Activated T-helper 1 cell treated with anti-CD3 and anti-CD28 coated beads, Interleukin-12 subunit alpha, Interleukin-12 subunit beta, Interleukin-2, Interleukin-4 antibody, amounts not matched to agents 30 ng/mL and 10 ng/mL and 1 ng/mL, durations not matched to agents 14 hours and 24 hours and 36 hours (primary cell): ENCODE measurements at places on chromosomes 6 and 20. TPM values are rescaled to one million over a fixed set of nuclear protein-coding genes. Genes with fewer than 3 reads are reported as not detected.

- peaks cover 17% of the 10 kb centered on the region for H3K27me3 ChIP-seq
- DNase-seq: no peak
Measured at GRCh38 chr6:148727104-148727503, 19.7 kb upstream of the UST start.

- no peaks in the 10 kb centered on the region for H3K36me3 ChIP-seq
- no peak overlapping the region for H3K4me3 ChIP-seq
- no peak for DNase-seq
- H3K4me1 ChIP-seq: no peaks in the 10 kb centered on the region
- H3K27me3 ChIP-seq: no peaks in the 10 kb centered on the region
- no peak overlapping the region for H3K27ac ChIP-seq
Measured at GRCh38 chr20:41293269-41294037, 24.1 kb downstream of the ZHX3 start.

- peaks cover 2% of the 10 kb centered on the region for H3K36me3 ChIP-seq
- peaks cover 7% of the 10 kb centered on the region for H3K27me3 ChIP-seq
- H3K4me3 ChIP-seq: no peak overlapping the region
- peaks cover 4% of the 10 kb centered on the region for H3K4me1 ChIP-seq
- DNase-seq: no peak
- no peak overlapping the region for H3K27ac ChIP-seq
Measured at GRCh38 chr6:360764-361373, 30.7 kb upstream of the IRF4 start.

DNA sequence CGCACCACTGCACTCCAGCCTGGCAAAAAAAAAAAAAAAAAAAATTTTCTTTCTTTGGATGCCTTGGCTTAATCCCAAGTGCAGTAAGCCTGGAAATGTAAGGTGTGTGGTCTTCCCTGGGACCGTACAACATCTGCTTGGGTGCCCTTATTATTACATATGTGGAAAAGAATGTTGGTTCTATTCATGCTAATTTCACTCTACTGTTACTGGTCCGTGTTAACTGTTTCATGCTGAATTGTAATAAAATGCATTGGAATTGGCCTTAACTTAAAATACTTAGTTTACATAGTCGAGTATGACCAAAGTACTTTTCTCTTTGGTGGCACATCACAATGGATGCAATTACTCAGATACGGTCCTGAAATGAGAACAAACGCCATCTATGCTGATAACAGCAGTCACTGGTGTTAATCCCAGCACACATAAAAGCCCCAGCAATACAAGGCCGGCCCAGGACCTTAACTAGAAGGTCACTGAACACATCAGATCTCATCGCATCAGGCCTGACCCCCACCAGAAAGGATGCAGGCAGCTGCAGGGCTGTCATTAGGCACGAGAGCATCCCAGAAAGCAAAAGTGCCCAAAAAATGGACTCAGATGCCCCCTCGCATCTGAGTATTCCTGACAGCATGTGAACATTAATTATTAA lies 1.2 kb downstream of the SERPINB6 start:
- peak overlapping the region; percentile 85 for H3K4me3 ChIP-seq
- H3K36me3 ChIP-seq: peaks cover 9% of the 10 kb centered on the region
- H3K27ac ChIP-seq: peak overlapping the region; percentile 58
- no peak for DNase-seq

GRCh38 chr20:51193066-51193772 lies 170.3 kb upstream of the KCNG1 start:
- H3K36me3 ChIP-seq: no peaks in the 10 kb centered on the region
- no peak overlapping the region for H3K27ac ChIP-seq
- H3K4me1 ChIP-seq: no peaks in the 10 kb centered on the region
- no peak overlapping the region for H3K4me3 ChIP-seq
- H3K27me3 ChIP-seq: peaks cover 6% of the 10 kb centered on the region
- DNase-seq: no peak

DNA sequence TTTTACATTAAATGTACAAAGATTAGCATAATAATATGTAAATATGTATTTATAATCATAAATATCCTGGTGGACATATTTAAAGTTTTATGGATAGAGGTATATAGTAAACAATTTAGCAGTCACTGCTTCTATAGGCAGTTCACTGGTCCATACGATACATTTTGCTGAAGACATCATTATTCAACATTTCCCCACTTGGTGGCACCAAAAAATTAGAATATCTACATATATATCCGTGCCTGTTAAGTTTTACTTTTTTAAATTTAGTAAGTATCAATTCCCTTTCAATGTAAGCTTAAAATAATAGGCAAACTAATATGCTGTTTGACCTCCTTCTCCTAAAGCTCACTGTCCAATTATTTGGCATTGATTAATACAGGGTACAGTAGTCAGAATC lies 64.2 kb downstream of the LMBRD1 start:
- H3K4me3 ChIP-seq: no peak overlapping the region
- no peak for DNase-seq
- no peaks in the 10 kb centered on the region for H3K36me3 ChIP-seq
- H3K27me3 ChIP-seq: no peaks in the 10 kb centered on the region
- no peak overlapping the region for H3K27ac ChIP-seq

GRCh38 chr6:146545581-146545980 lies 1.9 kb downstream of the RAB32 start:
- peaks cover 26% of the 10 kb centered on the region for H3K27me3 ChIP-seq
- H3K27ac ChIP-seq: no peak overlapping the region
- no peaks in the 10 kb centered on the region for H3K36me3 ChIP-seq
- H3K4me3 ChIP-seq: no peak overlapping the region
- no peak for DNase-seq

DNA sequence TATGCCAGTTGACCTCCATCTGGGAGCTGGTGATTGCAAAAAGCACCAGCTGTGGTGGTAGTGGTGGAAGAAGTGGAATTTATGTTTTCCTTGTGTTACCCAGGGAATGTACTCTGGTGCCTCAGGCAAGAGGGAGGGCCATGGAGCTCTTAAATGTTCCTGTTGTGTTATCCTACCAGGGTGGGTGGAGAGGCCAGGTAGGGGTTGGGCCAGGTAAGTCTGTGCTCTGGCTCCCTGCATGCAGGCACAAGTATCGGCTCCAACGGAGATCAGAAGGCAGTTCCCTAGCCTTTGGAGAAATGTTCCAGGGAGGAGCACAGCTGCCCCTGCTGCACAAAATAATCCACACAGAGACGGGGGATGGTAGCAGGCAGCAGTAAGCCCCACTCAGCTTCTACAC lies 419.3 kb upstream of the EYS start:
- H3K27ac ChIP-seq: no peak overlapping the region
- H3K27me3 ChIP-seq: no peaks in the 10 kb centered on the region
- DNase-seq: no peak
- no peaks in the 10 kb centered on the region for H3K4me1 ChIP-seq

- no peaks in the 10 kb centered on the region for H3K36me3 ChIP-seq
- DNase-seq: no peak
- H3K4me3 ChIP-seq: no peak overlapping the region
Measured at GRCh38 chr20:13349235-13349604, 128.1 kb downstream of the ISM1 start.

DNA sequence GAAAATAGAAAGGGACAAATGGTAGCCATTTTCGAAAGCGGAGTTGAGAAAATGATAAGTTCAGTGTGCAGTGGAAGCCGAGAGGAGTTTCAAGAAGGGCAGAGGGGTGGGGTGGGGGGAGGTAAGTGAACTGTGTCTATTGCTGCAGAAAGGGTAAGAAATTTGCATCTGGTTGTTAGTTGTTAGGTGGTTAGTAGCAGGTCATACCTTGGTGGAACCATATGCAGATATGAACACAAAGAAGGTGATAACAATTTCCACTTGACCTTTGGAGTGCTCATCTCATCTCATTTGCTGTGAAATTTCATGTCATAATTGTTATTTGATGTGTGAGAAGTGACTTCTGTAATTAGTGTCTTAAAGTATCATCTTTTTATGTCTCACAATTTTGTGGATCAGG lies 288.2 kb downstream of the QKI start:
- H3K36me3 ChIP-seq: no peaks in the 10 kb centered on the region
- DNase-seq: no peak
- H3K4me1 ChIP-seq: no peaks in the 10 kb centered on the region
- peaks cover 5% of the 10 kb centered on the region for H3K27me3 ChIP-seq
- H3K4me3 ChIP-seq: no peak overlapping the region
- H3K27ac ChIP-seq: no peak overlapping the region

GRCh38 chr20:50571466-50571865 lies 61.3 kb downstream of the PTPN1 start:
- no peak overlapping the region for H3K27ac ChIP-seq
- H3K4me1 ChIP-seq: peaks cover 73% of the 10 kb centered on the region
- no peak overlapping the region for H3K4me3 ChIP-seq
- DNase-seq: no peak
- no peaks in the 10 kb centered on the region for H3K27me3 ChIP-seq
- H3K36me3 ChIP-seq: peaks cover 70% of the 10 kb centered on the region

- no peaks in the 10 kb centered on the region for H3K4me1 ChIP-seq
- DNase-seq: no peak
- no peak overlapping the region for H3K4me3 ChIP-seq
- no peaks in the 10 kb centered on the region for H3K36me3 ChIP-seq
- no peaks in the 10 kb centered on the region for H3K27me3 ChIP-seq
Measured at GRCh38 chr20:6993511-6993910, 226.0 kb downstream of the BMP2 start.

GRCh38 chr6:121593011-121593641 lies 157.7 kb downstream of the GJA1 start:
- H3K4me3 ChIP-seq: no peak overlapping the region
- no peak overlapping the region for H3K27ac ChIP-seq
- no peaks in the 10 kb centered on the region for H3K27me3 ChIP-seq
- no peaks in the 10 kb centered on the region for H3K4me1 ChIP-seq

- no peak for DNase-seq
- peaks cover 2% of the 10 kb centered on the region for H3K36me3 ChIP-seq
- peak overlapping the region; percentile 74 for H3K27ac ChIP-seq
- no peaks in the 10 kb centered on the region for H3K27me3 ChIP-seq
- H3K4me3 ChIP-seq: peak overlapping the region; percentile 72
Measured at GRCh38 chr6:149046164-149046821, 271.2 kb upstream of the TAB2 start.

- DNase-seq: no peak
- H3K27me3 ChIP-seq: peaks cover 79% of the 10 kb centered on the region
- peaks cover 9% of the 10 kb centered on the region for H3K4me1 ChIP-seq
- peak overlapping the region; percentile 34 for H3K27ac ChIP-seq
Measured at GRCh38 chr20:25082498-25082873, 545 bp upstream of the VSX1 start.

GRCh38 chr20:14853079-14853478 lies 515.7 kb upstream of the FLRT3 start:
- DNase-seq: no peak
- no peaks in the 10 kb centered on the region for H3K36me3 ChIP-seq
- H3K27me3 ChIP-seq: no peaks in the 10 kb centered on the region
- H3K4me1 ChIP-seq: no peaks in the 10 kb centered on the region

DNA sequence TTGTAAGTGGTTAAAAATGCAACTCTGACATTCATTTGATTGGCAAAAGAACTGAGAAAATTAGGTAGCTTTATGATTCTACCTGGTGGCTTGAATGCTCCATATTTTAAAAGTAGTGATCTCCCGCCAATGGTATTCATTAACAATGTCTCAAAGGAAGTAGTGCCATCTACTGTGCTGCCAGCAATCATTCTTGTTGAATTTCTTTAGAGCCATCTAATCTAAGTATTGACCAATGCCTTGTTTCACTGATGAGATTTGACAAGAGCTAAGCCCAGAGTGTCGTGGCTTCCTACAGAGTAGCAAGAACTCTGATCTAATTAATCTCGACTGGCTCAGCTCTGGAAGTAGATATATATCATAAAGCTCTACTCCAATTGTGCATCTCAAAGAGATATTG lies 696.7 kb downstream of the C6orf118 start:
- no peaks in the 10 kb centered on the region for H3K27me3 ChIP-seq
- H3K27ac ChIP-seq: no peak overlapping the region
- DNase-seq: no peak
- no peaks in the 10 kb centered on the region for H3K4me1 ChIP-seq

DNA sequence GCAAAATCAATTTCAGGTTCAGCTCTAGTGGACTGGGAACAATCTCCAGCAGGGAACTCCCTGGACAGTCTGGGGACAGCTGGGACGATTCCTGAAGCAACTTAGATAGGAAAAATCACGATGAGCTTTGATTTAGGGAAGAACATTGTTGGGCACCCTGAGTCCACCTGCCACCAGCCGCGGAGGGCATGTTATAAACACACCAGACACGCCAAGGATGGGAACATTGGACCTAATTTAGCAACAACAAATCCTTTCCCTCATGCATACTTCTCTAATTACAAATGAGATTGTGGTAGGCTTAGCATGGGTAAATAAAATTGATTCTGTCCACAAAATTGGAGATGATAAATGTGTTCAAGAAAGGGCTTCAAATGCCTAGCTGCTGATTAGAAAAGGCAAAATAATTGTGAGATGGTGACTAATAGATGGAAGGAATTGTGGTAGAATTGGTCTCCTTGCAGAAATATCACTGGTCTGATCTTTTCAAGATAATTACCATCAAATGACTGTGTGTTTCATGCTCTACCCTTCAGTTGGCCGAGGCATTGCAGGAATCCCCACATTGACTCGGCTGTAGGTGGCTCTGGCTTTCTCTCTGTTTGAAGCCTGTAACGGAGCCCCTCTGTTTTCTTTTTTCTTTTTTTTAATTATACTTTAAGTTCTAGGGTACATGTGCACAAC lies 6.1 kb upstream of the NANP start:
- no peak overlapping the region for H3K4me3 ChIP-seq
- H3K36me3 ChIP-seq: peaks cover 9% of the 10 kb centered on the region
- peaks cover under 1% of the 10 kb centered on the region for H3K27me3 ChIP-seq
- peaks cover 13% of the 10 kb centered on the region for H3K4me1 ChIP-seq
- no peak for DNase-seq

- no peak for DNase-seq
- no peaks in the 10 kb centered on the region for H3K27me3 ChIP-seq
- H3K4me1 ChIP-seq: peaks cover 61% of the 10 kb centered on the region
- H3K4me3 ChIP-seq: peak overlapping the region; percentile 97
Measured at GRCh38 chr6:16764188-16764950, 3.1 kb upstream of the ATXN1 start.

- no peak for DNase-seq
- H3K36me3 ChIP-seq: no peaks in the 10 kb centered on the region
- H3K27me3 ChIP-seq: no peaks in the 10 kb centered on the region
- H3K4me1 ChIP-seq: no peaks in the 10 kb centered on the region
- no peak overlapping the region for H3K4me3 ChIP-seq
Measured at GRCh38 chr6:129033581-129033980, 150.6 kb downstream of the LAMA2 start.

The SEMG1 gene
- not detected in 2 replicates for total RNA-seq

The TEAD3 gene
- total RNA-seq: 1.5 and 2.0 TPM in 2 replicates

The GNMT gene
- 0.54 and 0.60 TPM in 2 replicates for total RNA-seq

The NCOA7 gene
- total RNA-seq: 56.1 and 59.3 TPM in 2 replicates

The OTOR gene
- total RNA-seq: not detected in 2 replicates

The CYP39A1 gene
- total RNA-seq: not detected in 2 replicates

The BTBD9 gene
- 14.5 and 16.4 TPM in 2 replicates for total RNA-seq

The RBPJL gene
- total RNA-seq: 0.18 TPM in 1 of 2 replicates, not detected in the other

The TBX18 gene
- total RNA-seq: not detected in 2 replicates

The FNDC11 gene
- total RNA-seq: 0.15 and 0.26 TPM in 2 replicates

The PNLDC1 gene
- 0.56 and 0.78 TPM in 2 replicates for total RNA-seq

The KHDC1L gene
- total RNA-seq: not detected in 2 replicates

The SLC4A11 gene
- 3.2 and 3.3 TPM in 2 replicates for total RNA-seq

The CASS4 gene
- 6.7 and 7.8 TPM in 2 replicates for total RNA-seq

The RCAN2 gene
- total RNA-seq: 0.44 and 0.59 TPM in 2 replicates

The CCN5 gene
- not detected in 2 replicates for total RNA-seq

The PPP1R16B gene
- 139 and 143 TPM in 2 replicates for total RNA-seq

The PTCRA gene
- not detected in 2 replicates for total RNA-seq

The SAMD10 gene
- 29.4 and 34.9 TPM in 2 replicates for total RNA-seq

The SMPDL3A gene
- total RNA-seq: 0.47 and 0.64 TPM in 2 replicates

The OPN5 gene
- not detected in 2 replicates for total RNA-seq

The BTN3A1 gene
- total RNA-seq: 28.2 and 30.6 TPM in 2 replicates
